Aorta (tissue), 5 donors: ENCODE measurements at places on chromosomes 4 and X. TPM values are rescaled to one million over a fixed set of nuclear protein-coding genes. Genes with fewer than 3 reads are reported as not detected.

GRCh38 chrX:71541210-71542022 is 8.5 kb downstream of the OGT start:
- DNase-seq: no peak

DNA sequence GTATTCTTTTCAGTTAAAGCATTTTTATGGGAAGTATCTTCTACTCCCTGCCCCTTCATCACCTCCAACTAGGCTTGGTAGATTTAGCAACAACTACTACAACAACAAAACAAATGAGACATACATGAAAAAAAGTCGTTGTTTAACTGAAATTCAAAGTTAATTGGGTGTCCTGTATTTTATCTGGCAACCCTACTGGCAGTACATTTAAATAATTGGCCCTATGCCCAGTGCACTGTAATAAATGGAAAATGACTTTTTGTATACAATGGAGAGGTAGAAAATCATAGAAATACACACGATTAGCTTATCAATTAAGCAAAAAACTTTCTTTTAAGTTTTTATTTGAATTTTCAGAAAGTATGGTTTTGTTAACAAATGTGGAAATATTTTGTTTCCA is 21.4 kb upstream of the CLGN start:
- DNase-seq: no peak

DNA sequence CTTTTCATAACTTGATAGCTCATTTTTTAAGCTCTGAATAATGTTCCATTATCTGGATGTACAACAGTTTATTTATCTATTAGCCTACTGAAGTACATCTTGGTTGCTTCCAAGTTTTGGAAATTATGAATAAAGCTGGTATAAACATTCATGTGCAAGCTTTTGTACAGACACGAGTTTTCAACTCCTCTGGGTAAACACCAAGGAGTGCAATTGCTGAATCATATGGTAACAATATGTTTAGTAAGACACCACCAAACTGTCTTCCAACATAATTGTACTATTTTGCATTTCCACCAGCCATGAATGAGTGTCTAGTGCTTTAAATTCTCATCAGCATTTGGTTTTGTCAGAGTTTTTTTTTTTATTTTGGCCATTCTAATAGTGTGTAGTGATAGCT is 266.7 kb upstream of the ATOH1 start:
- no peak for DNase-seq

DNA sequence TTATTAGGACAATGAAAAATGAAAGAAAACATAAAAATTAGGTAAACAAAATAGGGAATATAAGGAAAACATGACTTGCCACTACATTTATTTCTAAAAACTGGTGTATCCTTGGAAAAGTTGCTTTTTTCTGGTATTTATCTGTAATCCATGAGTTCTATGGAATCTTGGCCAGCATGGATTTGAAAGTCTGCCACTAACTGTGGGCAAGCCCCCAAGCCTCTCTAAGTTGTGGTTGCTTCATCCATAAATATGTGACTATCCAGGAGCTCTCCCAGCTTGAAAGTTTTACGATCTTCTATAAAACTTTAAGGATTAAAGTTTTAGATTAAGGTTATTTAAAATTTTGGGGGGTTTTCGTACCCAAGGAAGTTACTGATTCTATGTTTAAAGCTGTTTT is 21.8 kb downstream of the RPS6KA3 start:
- no peak for DNase-seq

DNA sequence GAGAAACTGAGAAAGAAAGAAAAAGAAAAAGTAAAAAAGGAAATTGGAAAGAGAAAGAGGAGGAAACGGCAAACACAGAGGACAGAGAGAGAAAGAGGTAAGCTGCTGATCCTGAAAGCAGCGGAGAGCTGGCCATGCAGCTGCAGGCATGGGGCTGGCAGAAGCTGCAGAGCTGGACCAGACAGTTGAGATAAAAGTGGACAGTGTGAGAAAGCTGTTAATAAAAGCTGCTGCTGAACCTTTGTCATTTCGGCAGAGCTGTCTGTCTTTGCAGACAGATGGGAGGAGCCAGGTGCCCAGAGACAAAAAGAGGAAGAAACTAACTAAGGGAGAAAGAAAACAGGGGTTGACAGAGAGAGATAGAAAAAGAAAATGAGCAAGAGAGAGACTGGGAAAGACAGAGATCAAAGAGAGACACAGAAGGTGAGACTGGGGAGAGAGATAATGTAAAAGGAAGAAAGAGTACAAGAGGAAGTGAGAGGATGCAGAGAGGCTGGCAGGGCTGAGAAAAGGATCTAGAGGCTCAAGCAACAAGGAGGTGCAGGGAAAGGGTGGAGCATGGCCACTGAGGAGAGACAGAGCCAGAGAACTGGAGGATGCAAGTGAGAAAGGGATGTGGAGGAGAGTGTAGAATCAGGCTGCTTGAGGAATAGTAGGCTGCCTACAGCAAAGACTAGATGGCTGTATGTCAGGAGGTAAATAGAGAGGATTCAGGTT is 376.8 kb upstream of the FGF16 start:
- DNase-seq: no peak

- no peak for DNase-seq
Observed at GRCh38 chr4:83082777-83083176, 31.8 kb downstream of the PLAC8 start.

DNA sequence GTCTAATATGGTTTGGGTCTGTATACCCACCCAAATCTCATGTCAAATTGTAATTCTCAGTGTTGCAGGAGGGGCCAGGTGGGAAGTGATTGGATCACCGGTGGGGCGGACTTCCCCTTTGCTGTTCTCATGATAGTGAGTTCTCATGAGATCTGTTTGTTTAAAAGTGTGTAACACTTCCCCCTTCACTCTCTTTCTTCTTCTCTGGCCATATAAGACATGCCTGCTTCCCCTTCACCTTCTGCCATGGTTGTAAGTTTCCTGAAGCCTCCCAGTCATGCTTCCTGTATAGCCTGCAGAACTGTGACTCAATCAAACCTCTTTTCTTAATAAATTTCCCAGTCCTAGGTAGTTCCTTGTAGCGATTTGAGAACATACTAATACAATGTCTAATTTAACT is 19.7 kb upstream of the SCRG1 start:
- DNase-seq: no peak

- DNase-seq: peak; percentile 40
Observed at GRCh38 chrX:154351183-154352011, 23.0 kb downstream of the FLNA start.

Gene SERPINA7
- total RNA-seq: not detected

DNA sequence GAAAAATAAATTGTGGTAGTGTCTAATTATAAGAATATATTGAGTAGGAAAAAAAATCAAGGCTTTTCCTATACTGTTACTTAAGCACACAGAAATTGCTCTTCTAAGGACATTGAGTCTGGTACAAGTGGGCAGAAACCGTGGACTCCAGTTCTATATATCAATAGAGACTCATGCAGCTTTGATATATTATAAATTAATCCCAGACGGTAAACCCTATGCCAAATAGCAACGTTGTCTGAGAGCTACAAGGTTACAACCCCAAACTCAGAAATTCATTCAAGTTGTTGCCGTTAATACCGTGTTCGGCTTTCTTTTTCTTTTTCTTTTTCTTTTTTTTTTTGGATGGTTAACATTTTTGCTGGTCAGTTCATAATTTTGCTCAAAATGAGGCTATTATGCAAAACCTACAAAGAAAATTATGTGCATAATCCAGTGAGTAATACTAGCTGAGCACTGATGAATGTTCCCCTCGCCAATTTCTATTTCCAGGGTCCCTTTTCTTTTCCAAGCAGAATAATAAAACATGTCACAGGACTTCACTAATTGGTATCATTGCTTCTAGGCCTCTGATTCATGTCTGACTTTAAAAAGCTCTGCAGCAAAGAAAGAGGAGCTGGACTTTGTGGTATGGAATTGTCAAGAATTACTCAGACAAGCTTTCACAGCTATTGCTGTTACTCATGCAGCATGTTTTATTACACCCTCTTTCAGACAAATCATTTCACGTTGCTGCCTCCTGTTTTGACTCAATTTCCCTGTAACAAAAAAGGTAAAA is 737.7 kb downstream of the NLGN4X start:
- DNase-seq: no peak

GRCh38 chr4:84971319-84971932 is 4.9 kb upstream of the WDFY3 start:
- no peak for DNase-seq

Gene PDGFRA
- total RNA-seq: 167 TPM

GRCh38 chrX:47649781-47650163 is 591 bp downstream of the ELK1 start:
- DNase-seq: no peak

Gene YIPF6
- total RNA-seq: 39.9 TPM

Gene ITGB1BP2
- 12.6 TPM for total RNA-seq

- DNase-seq: no peak
Observed at GRCh38 chr4:85824166-85824945, 349.4 kb downstream of the ARHGAP24 start.

DNA sequence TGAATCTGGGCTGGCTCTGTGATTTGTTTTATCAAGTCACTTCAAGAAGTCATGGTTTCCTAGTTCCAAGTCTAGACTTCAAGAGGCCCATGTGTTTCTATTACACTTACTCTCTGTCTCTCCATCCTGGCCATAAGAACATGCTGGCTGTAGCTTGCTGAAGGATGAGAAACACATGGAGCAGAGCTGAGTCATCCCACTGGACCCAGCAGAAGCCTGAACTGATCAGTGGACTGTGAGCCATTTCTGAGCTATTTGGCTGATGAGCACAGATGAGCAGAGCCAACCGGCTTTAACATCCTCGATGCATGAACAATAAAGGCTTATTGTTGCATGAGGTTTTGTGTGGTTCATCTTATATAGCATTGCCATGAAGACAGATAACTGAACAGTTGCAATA is 290.6 kb upstream of the BOD1L1 start:
- no peak for DNase-seq

DNA sequence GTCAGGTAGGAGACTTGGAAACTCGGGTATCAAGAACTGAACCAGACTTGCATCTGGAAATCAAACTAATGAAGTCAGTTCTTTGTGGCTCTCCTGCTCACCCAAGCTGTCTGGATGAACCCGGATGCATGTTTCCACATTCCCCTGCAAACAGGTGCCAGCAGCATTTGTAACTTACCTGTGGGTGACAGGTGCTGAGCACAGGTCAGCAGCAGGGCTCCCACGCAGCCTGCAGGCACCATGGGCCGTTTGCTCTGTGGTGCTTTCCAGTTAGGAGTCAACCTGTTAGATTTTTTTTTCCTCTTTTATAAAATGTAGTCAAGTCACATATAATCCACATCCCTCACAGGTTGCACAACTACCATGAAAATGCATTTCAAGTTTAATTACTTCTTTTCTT is 385.6 kb upstream of the ADGRL3 start:
- DNase-seq: no peak

- peak; percentile 83 for DNase-seq
Observed at GRCh38 chr4:151674804-151675391, 85.9 kb downstream of the GATB start.

DNA sequence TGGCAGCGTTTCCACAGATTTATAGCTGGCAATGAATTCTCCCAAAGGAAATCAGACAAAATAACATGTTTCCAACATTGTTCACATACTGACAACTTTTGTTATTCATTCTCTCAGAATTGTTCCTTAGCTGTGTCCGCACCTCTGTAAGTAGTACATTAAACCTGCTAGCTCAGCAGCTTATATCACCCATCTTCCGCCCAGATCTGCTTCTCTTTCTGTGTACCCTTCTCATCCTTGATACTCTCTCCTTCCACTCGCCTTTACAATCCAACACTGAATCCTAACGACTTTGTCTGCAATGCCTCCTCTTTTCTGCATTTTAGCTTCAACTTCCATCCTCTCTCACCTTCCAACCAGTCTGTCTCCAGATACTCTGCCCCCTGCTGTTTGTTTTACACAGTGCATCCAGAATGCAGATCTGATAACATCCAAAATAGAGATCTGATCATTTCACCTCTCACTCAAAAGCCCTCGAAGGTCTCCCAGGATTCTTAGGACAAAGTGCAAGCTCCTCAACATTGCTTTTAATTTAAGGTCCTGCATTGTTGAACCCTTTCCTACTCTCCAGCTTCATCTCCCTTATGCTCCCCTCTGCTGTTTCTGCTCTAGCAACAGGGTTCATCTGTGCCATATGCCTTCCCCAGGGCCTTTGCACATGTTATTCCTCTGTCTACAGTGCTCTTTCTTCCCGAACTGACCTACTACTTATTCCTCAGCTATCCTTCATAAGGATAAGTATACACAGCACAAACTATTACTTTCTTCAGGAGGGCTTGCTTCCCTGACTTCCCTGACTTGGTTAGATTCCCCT is 67.3 kb upstream of the VBP1 start:
- no peak for DNase-seq

Gene MAB21L2
- total RNA-seq: 0.69 TPM

DNA sequence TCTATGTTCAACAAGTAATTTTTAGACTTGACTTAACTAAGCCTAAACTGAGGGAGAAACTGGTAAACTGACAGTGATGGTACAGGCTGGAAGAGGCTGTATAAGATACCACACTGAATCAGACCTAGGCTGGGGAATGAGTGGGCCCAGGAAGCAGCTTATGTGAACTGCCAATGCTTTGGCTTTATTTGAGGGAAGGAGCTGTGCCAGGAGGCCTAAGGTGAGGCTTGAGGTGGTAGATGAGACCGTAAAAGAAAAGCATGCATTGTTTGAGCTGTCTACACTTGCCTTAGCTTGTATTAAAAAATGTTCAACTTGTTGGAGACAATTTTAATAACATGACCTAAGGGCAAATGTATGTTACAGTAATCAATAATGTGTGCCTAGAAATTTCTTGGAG is 96.2 kb downstream of the RS1 start:
- no peak for DNase-seq

DNA sequence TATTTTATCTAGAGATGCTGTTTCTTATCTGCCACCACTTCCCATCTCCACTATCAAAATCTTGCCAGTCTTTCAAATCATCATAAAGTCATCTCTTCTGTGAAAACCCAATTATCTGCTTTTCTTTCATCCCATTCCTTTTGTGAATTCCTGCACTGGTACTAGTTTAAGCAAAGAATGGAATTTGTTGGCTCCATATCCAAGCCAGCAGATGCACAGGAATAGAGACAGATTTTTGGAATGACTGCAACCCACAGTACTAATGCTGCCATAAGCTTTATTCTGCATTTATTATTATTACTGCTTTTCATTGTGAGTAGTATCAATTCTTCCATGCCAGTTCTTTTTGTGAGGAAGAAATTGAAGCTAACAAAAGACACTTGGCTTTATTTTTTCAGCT is 616.7 kb downstream of the RAPGEF2 start:
- DNase-seq: no peak

DNA sequence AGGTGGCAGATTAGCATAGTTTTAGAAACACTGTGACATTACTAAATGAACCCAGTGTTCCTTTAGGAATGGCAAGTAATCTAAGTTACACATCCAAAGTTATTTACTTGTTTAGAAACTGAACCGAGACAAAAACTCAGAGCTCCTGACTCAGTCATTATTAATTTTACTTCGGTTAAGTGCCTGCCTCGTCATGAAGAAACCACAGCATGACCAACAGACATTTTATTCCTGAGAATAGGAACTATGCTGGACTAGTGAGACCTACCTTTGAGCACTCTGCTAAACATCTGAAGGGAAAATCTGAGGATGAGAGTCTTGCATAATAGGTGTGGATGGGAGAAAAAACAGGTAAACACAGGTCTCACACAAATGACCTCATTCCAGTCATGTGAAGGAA is 2.5 kb downstream of the BEX1 start:
- DNase-seq: no peak
